ENCODE measurements at places on chromosomes 2 and 18.

DNA sequence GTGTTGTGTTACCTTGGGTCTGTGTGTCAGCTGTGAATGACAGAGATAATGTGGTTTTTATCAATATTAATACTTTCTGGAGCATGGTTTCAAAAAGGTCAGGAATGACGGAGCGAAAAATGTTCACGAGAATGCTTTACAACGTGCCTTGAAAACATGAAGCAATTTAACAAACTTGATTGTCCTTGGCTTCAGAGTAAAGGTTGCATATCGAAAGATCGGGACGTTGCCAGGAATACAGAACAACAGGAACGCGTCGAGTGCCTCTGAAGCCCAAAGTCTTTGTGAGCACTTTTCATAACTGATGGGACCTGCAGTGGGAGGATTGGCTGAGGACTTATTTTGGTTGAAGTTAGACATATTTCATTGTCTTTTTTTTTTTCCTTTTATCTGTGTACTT lies 206.1 kb downstream of the ZNF407 start:
- no peak for DNase-seq

DNA sequence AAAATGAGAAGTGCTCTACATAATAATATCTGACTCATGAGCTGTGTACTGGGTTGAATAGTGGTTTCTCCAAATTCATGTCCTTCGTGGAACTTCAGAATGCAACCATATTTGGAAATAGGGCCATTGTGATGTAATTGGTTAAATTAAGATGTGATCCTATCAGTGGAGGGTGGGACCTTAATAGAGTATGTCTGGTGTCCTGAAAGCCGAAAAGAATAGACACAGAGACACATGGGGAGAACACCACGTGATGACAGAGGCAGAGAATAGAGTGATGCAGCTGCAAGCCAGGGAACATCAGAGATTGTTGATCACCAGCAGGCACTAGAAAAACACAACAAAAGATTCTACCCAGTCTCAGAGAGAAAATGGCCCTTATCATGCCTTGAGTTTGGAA lies 310.1 kb downstream of the EXOC6B start:
- DNase-seq, result no peak

- no peak for DNase-seq
Measured at GRCh38 chr2:6909431-6910385, 7.5 kb upstream of the RNF144A start.

- DNase-seq, result no peak
Measured at GRCh38 chr2:177872286-177872685, 200.3 kb downstream of the PDE11A start.

- no peak for DNase-seq
Measured at GRCh38 chr2:149160195-149160594, 121.7 kb downstream of the LYPD6B start.

- no peak for DNase-seq
Measured at GRCh38 chr2:231696004-231696367, 12.3 kb upstream of the PTMA start.

DNA sequence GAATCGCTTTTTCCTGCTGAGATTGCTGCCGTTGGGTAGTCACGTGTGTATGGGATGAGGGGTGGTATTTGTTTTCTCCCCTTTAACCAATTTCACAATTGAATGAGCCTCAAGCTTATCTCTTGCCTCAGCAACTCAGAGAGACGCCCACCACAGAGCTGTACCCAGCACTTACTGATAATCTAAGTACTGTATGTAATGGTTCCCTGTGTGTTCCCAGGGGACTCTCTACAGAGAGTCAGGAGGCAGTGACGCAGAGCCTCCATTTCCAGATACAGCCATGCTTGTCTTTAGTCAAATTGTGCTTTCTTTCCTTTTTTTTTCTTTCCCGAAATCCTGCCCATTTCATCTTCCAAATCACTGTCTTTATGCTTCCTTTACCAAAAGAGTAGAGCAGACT lies 1102.1 kb upstream of the KLHL29 start:
- no peak for DNase-seq

DNA sequence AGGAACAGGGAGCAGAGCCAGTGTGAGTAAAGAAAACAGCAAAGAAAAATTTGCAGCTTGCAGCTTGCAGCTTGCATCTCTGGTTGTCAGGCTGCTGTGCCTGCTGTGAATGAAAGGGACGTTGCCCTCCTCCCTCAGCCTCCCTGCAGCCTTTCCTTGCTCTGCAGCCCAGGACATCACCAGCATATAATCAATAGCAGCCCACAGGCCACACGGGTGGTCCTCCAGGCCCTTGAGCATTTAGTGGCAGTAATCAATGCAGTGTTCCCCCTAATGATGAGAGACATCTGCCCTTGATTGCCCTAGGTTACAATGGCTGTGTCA lies 122.2 kb upstream of the TACR1 start:
- no peak for DNase-seq

DNA sequence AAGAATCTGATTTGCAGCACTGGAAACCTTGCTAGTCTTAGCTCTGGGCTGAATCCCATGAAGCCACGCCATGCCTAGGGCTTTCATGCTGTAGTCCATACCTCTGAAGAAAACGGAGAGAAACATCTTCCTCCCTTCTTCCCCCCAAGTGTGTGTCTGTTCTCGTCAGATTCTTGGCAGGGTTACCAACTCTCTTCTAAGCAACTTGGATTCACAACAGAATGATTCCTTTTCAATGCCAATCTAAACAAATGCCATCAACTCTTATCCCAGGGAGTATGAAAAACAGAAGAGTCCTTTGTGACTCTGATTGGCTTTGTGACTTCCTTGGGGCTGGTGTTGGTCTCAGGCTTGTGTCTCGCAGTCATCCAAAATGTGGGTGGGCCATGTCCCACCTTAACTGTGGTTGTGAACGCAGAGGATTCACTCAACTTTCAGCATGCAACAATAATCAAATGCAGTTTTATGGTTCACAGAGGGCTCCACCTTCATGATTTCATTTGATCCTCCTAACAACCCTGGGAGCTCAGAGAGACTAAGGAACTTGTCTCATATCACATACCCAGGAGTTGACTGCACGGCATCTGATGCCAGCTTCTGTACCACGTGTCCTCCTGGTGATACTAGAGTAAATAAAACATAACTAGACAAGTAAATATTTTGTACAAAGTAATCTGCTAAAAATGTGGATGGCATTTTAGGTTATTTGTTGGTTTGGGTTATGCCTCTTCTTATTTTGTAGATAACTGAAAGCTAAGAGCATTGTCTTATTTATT lies 186.0 kb upstream of the TNP1 start:
- no peak for DNase-seq

DNA sequence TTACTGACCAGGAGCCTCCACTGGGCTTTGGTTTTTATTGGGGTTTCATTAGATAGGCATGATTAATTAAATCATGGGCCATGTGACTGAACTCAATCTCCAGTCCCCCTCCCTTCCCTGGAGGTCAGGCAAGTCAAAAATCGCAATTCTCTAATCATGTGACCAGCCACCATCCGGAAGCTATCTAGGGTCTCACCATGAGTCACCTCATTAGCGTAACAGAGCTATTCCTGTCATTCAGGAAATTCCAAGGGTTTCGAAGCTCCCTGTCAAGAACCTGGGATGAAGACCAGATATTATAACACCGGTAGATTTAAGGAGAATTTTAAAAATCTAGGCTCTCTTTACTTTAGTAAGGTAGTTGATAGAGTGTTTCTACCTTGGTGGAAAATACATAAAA lies 180.3 kb upstream of the TCF4 start:
- no peak for DNase-seq

DNA sequence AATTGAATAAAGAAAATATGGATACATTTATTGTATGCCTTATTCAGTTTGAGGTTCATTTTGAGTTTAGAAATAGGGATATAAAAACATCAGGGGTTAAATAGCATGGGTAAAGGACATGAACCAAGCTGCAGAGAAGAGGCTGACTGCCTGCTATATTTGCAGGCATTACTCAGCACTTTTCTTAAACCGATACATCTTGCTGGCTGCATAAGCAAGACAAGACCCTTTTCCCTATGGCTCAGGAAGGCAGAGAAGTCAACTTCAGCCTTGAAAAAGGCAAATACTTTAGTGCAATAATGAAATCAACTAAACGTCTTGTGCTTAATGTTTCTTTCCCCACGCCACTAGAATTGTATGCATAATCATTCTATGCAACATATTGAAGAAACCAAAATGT lies 36.4 kb downstream of the SCN1A start:
- no peak for DNase-seq

GRCh38 chr18:74836296-74837139 lies 238.8 kb downstream of the ZNF407 start:
- no peak for DNase-seq

DNA sequence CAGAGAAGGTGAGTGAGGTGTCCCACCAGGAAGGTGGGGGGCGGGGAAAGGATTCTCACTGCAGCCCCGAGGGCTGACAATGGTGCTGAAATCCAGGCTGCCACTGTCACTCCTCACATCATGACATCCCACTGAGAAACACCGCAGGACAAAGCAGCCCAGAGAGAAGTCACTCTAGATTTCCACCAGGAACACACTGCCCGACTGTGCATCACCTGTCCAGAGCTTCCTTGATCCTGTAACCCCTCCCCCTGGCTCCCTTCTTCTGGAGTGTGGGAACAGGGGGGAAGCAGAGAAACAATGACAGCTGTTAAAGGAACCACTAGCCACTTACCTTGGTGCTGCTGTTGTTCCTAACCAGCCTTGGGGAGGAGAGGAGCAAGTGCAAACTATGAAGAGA lies 69.9 kb downstream of the MRO start:
- no peak for DNase-seq

- DNase-seq, result no peak
Measured at GRCh38 chr2:200482194-200482593, 27.7 kb downstream of the KCTD18 start.

- no peak for DNase-seq
Measured at GRCh38 chr2:44922776-44923175, 18.7 kb upstream of the SIX3 start.

DNA sequence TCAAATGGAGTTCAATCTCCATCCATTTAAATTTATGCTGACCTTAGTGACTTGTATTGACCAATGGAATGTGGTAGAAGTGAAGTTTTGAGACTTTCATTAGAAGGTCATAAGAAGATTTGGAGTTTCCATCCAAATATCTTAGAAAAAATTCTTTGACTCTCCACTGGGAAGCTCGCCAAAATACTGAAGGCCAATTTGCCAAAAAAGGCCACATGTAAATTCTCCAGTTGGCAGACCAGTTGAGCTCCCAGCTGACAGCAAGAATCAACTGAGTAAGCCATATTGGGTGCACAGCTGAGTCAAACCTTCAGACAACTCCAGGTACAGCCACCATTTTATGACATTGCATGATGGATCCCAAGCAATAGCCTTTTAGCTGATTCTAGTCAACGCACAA lies 228.3 kb upstream of the SETBP1 start:
- no peak for DNase-seq

DNA sequence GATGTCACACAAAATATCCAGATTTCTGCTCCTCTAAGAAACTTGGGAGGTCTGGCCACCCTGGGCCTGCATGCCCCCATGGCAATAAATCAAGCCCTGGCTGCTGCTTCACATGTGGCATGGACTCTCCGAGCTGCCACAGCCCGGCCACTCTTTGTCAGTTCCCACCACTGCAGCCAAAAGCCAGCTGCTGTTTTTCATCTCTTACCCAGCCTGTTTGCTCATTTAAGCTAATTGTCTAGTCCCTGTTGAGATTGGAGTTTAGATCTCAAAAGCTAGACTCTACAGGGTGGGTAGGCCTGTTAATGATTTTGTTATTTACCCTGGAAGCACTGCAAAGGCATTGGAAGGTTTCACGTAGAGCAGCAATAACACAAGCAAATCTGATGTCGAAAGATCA lies 20.9 kb upstream of the ANXA4 start:
- no peak for DNase-seq

DNA sequence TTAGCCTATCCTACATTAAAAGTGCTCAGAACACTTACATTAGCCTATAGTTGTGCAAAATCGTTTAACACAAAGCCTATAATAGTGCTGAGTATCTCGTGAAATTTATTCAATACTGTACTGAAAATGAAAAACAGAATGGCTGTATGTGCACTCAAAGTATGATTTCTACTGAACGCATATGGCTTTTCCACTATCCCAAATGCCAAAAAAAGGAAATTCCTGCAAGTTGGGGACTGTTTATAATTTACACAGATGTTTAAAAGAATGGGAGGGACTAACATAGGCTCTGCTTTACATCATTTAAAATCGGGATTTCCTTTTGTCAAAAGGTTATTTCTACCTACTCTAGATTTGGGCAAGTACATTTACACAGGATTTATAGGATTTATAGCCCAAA lies 101.4 kb upstream of the PELI1 start:
- no peak for DNase-seq

GRCh38 chr2:201313362-201313761 lies 43.8 kb downstream of the FLACC1 start:
- DNase-seq, result no peak

- DNase-seq, result no peak
Measured at GRCh38 chr2:55478610-55479304, 40.8 kb upstream of the CFAP36 start.

GRCh38 chr2:226452768-226453167 lies 346.9 kb downstream of the IRS1 start:
- no peak for DNase-seq

DNA sequence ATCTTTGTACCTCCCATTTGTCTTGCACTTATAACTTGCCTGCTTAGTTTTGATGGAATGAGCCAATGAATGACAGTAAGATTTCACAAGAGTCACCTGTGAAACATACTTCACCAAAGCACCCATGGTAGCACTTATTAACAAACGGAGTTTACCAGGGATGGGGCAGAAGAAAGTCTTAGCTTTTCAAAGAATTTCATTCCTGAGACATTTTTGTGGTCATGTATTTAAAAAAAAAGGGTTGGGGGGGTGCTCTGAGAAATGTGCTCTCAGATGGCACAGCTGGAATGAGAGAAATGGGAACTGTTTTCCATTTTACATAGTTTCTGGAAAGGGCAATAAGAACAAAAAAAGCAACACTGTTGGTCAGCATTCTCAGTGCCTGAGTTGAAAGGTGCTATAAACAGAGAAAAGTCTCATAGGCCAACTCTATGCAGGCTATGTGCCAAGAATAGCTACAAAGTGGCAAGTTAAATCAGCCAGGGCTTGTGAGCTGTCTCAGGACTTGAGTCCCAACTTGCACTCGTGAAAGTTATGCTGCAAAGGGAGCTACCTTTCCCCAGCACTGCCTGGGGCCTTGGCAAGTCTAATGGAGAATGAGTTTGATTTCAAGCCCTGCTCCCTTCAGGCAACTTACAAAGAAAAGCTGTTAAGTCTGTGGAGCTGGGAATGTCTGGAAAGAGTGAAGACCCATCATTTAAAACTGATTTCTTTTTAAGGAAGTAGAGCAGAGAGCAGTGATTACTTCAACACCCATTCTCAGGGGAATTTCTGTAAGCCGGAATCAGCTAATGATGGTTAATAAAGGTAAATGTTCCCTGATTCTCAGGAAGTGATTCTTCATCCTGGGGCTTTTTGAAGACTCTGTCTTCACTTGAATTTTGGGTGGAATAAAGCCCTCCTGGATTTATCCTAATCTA lies 170.6 kb downstream of the SLC8A1 start:
- DNase-seq, result no peak

Measured in activated naive CD4-positive, alpha-beta T cell (primary cell).